Testis (tissue), 5 donors: ENCODE measurements at places on chromosomes 12 and 14.

DNA sequence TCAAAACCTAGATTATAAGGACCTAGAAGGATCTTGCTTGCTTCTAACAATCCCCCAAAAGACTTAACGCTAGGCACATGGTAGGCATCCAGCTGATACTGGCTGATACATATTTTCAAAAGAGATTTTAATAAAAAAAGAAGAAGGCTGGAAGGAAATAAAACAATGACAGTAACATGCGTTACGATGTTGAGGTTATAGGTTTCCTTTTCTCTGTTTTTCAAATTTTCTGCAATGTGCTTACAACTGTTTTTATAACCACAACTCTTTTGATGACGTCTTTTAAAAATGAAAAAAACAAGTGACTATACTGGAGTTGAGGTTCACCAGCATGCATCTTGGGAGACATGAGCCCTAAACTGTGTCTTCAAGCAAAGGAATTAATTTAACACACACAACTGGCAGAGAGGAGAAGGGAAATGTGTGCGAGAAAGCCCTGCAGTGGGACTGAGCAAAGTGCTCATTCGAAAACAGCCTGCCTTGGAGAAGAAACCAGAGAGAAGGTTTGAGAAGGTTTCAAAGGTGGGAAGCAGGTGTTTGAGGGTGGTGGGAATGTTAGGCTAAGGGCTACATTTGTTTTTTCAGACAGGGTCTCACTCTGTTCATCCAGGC lies 80.4 kb downstream of the DUSP16 start:
- no peak for DNase-seq

DNA sequence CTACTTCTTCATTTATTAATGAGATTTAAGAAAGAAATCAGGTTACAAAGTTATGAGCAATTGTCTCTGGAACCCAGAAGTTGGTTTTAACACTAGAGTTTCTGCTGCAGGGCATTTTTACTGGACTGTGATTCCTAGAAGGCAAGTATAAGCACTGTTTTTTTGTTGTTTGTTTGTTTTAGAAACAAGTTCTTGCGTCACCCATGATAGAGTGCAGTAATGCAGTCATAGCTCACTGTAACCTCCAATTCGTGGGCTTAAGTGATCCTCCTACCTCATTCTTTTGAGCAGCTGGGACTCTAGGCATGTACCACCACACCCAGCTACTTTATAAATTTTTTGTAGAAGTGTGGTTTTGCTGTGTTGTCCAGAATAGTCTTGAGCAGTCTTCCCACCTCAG lies 25.6 kb downstream of the RAP1B start:
- DNase-seq = no peak

- no peak for DNase-seq
These were observed 142.2 kb upstream of the FKBP4 start for GRCh38 chr12:2652401-2653081.

DNA sequence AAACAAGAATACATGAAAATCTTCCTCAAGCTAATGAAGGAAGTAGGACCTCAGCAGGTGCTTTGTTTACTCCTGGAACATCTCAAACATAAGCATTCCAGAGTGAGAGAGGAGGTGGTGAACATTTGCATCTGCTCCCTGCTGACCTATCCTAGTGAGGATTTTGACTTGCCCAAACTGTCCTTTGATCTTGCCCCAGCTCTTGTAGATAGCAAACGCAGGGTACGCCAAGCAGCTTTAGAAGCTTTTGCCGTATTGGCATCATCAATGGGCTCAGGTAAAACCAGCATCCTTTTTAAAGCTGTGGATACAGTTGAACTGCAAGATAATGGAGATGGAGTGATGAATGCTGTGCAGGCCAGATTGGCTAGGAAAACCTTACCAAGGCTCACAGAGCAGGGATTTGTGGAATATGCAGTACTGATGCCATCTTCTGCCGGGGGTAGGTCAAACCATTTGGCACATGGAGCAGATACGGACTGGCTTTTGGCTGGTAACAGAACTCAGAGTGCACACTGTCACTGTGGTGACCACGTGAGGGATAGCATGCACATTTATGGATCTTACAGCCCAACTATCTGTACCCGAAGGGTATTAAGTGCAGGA lies 1.9 kb downstream of the TOGARAM1 start:
- no peak for DNase-seq

GRCh38 chr14:86790408-86791364 lies 1202.3 kb downstream of the GALC start:
- no peak for DNase-seq

DNA sequence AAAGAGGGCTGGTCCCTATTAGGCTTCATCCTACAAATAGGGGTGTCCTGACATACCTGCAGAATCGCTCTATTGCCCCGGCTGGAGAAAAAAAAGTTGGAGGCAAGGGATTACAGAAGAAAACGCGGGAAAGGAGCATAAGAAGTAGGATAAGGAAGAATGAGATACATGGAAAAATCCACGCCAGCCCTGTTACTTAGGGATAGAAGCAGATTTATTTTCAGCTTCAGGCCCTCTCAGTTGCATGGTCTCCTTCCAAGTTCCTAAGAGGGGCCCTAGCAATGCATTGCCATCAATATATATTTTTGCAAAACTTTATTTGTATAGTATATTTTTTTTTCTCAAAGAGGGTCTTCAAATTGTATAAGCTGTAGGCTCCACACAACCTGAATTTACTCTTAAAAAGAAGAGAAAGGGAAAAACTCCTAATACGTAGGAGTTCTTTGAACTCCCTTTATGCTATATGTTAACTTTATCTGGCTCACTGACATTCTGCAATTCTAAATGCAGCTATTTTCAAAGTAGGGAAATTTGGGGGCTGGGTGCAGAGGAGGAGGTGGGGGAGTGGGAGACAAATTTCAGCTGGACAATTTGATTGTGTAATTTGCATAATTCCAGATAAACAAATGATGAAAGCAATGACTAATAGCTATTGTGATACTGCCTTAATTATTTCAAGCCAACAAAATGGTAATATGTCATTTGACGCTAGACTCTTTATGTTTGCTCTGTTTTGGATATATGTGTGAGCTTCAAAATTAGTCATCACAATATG lies 137.7 kb upstream of the TRHDE start:
- no peak for DNase-seq

DNA sequence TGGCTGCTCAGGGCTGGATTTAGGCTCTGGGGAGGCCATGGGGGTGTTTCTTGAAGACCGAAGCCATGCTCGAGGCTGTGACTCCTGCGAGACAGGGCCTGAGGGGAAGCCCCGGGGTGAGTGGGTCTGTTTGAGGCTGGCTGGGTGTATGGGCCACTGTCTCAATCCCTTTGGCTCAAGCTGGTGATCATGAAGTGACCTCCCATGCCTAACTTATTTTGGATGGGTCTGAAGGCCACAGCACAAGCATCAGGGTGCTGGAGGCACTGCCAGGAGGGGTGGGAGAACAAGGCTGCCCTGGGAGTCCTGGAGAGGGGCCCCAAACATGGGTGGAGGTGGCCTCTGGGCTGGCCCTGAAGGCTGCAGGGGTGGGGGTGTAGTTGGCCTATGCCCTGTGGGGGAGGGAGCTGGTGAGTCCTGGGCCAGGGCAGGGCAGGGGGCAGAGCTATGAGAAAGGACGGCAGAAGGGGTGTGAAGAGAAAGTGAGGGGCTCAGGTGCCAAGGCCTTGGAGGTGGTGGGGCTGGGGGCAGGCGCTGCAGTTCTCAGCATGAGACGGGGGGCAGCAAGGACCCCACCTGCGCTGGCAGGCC lies 100.9 kb downstream of the KIF26A start:
- no peak for DNase-seq

GRCh38 chr14:104872469-104873341 lies 7.6 kb downstream of the CEP170B start:
- DNase-seq = peak; percentile 64

- DNase-seq = no peak
These were observed 942 bp downstream of the SYT1 start for GRCh38 chr12:78865516-78865915.

GRCh38 chr14:90491221-90491885 lies 94.5 kb downstream of the CALM1 start:
- DNase-seq = peak; percentile 91

- DNase-seq = no peak
These were observed 6.3 kb downstream of the GPHN start for GRCh38 chr14:66514213-66514612.

GRCh38 chr12:48817873-48818830 lies at the start of gene CACNB3:
Gene CACNB3 (plus strand): TSS chr12:48818496. CDS start chr12:48818930, 434 bp downstream.
- peak; percentile 73 for DNase-seq

DNA sequence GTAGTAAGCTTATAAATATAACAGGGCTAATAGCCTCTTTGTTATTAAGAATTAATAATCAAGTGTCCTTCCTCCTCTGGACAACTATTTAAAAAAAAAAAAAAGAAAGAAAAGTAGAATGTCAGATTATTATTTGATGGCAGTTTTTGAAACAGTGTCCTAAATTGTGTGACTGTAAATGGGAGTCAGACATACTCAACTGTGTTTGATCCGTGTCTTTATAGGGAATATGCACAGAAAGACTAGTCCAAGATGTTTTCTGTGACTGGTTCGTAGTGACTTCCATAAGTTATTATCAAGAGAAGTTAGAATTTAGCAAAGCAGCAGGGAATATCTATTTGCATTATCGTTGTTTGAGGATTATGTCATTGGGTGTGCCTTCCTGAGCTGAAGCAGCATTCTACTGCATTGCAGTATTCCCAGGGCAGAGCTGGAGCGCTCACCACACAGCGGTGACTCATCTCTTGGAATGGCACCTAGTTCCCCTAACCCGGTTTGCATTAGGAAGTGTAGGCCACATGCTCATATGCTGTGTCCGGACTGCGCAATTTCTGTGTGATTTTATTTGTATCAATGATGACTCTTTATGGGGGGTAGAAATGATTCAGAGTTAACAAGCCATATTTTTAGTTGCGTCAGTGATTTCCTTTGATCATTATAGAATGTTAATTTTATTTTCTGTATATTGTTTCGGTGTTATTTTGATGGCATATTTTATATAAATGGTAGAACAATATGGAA lies 7.9 kb downstream of the DYNC1H1 start:
- DNase-seq = peak; percentile 80
